ENCODE measurements at places on chromosomes 1 and 21. TPM values are rescaled to one million over a fixed set of nuclear protein-coding genes. Genes with fewer than 3 reads are reported as not detected.

The UBASH3A gene
- 1.9 TPM for total RNA-seq

The DIRAS3 gene
- total RNA-seq = 2.9 TPM

The DNAI4 gene
- total RNA-seq = 38.5 TPM

The LGR6 gene
- total RNA-seq = 0.24 TPM

The PODN gene
- total RNA-seq = 48.9 TPM

The MPL gene
- not detected for total RNA-seq

The UTS2 gene
- 5.3 TPM for total RNA-seq

The CA14 gene
- 0.48 TPM for total RNA-seq

The LENEP gene
- total RNA-seq = not detected

The MARK1 gene
- total RNA-seq = 5.3 TPM

The S100A9 gene
- total RNA-seq = 224 TPM

The TTC34 gene
- total RNA-seq = under 0.01 TPM

The ADORA1 gene
- total RNA-seq = 5.8 TPM

The MR1 gene
- total RNA-seq = 11.3 TPM

The SYCP1 gene
- 2.4 TPM for total RNA-seq

The TMEM82 gene
- not detected for total RNA-seq
